ENCODE measurements at places on chromosomes 2 and 18.

DNA sequence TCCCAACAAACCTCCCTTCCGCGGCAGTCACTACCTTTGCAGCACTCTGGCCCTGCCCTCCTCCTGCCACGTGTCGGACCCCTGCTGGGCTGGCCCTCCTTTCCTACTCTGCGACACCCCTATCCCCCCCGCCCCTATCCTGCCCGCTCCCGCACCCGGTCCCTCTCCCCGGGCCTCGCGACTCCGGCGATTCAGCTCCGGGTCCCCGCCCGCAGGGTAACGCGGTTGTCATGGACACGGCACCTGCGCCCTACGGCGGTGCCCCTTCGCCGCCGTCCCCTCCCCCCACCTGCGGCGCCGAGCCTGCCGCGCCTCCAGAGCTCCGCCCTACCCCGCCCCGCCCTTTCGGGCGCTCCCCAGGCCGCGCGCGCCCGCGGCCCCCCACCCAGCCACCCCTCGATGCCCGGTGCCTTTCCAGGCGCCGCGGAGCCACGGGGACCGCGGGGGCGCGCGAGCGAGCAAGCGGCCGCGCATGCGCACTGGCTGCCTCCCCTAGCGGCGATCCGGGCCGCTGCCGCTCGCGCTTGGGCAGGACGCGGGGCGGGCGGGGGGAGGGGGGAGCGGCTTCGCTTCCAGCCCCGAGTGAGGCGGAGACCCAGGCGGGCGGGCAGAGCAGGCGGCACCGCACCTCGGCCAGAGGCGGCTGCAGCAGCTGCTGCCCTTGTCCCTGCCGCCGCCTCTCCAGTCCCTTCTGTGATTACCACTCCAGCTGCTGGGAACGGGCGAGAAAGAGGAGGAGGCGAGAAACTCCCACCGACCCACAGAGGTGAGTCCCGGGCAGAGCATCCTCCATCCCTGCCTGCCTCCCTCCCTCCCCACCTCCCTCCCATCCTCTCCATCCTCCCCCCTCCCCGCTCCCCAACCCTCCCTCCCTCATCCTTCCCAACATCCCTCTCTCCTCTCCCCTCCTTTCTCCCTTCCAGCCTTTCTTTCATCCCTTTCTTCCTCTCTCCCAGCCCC lies at the start of gene CTNNA2:
TSS of gene CTNNA2 (plus strand) at position 610 of the 960 bp plus-strand sequence.
- peak; percentile 77 for DNase-seq

DNA sequence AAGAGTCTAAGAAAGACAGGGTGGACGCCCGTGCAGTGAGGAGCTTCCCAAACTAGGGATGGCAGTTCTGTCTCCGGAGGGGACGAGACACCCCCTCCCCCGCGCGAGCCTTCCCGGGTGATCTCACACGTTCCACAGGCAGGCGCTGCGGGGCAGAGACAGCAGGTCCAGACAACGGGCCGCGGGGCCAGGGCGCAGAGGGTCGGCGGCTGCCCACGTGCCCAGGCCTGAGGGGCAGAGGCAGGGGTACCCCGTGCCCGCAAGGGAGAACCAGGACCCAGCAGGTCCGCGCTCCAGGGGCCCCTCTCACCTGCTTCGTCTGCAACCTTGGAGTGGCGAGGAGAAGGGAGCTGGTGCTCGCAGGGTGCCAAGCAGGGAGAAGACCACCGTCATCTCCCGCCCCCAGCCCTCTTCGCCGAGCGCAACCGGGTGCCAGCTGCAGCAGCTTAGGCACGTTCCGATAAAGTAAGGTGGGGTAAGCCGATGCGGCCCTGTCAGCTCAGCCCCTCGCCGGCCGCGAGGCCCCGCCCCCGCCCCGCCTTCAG lies at the start of gene GPR155:
TSS of gene GPR155 (minus strand) at position 467 of the 545 bp plus-strand sequence. CDS start 5,073 bp downstream, outside the sequence.
- peak; percentile 25 for DNase-seq

DNA sequence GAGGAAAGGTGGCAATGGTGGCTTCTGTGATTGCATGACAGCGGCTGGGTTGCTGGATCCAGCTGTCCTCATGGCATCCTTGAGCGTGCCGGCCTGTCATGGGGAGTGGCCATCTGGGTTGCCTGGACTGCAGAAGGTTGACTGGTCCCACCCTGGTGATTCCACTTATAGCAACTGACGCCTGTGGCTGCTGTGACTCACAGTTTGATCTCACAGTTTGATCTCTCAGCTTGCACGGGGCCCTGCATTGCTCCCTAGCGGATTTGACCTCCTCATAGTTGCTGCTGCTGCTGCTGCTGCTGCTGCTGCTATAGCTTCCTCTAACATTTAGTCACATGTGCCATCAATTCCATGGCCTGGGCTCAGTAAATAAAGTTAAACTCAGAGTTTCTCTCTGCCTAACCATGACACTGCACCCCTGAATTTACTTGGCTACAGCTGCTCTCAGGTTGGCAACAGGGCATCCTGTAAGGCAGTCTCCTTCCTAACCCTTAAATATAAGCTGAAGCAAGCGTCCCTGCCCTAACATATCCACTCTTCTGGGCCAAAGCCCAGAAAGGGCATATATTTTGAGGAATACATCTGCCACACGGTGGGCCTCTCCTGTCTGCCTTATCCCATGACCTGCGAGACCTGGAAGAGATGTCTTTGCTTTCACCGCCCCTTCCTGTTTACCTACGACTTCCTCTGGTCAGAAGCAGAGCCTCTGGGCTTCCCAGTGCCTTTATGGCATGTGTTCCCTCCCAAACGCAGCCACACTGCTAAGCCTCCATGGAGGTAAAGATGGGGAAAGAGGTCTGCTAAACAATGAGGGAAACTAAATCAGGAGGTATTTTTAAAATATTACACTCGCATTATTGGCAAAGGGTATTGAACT lies 37.8 kb upstream of the CCDC150 start:
- DNase-seq = no peak

DNA sequence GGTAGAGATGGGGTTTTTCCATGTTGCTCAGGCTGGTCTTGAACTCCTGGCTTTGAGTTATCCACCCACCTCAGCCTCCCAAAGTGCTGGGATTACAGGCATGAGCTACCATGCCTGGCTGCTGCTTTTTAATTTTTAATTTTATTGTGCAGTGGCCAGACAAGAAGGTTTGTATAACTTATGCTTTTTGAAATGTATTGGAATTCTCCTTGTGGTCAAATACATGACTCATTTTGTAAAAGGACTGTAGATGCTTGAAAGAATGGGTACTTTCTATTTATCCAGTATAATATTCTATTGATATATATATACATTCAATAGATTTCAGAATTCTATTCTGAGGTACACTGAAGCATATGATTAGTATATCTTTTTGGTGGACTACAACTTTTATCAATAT lies 82.6 kb upstream of the ST3GAL5 start:
- no peak for DNase-seq

GRCh38 chr2:236861196-236861875 lies 224.4 kb upstream of the COPS8 start:
- no peak for DNase-seq

DNA sequence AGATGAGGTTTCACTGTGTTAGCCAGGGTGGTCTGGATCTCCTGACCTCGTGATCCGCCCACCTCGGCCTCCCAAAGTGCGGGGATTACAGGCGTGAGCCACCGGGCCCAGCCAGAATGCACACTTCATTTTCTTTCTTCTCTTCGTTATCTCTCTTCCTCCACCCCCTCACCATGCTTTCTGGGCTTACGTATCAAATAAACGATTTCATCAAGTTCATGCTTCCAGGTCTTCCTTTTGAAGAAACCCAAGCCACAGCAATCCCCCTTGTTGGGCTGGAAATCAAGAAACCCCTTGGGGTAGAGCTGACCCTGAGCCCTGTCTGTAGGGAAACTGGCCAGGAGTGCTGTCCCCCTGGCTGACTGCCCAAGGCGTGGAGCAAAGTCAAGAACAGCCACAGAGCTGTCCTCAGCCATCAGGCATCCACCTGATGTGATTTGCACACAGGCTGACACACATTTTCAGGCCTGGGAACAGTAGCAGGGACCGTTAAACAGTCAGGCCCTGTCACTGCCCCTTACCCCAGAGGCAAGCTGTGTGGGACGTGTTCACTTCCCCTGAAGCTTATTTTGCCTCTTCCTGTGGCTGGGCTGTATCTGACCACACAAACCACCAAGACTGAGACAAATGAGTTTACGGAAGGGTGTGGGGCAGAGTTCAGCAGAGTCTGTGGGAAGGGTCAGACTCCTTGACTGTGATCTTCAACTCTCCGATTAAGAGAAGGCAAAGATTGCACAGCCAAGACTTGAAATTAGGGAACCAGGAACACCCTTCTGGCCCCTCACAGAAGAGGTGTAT lies 15.1 kb upstream of the NMUR1 start:
- no peak for DNase-seq

GRCh38 chr2:74278176-74278575 lies 65.0 kb downstream of the SLC4A5 start:
- DNase-seq = no peak

GRCh38 chr18:3345885-3346284 lies 84.0 kb downstream of the MYL12B start:
- DNase-seq = no peak

GRCh38 chr2:224023188-224023587 lies 15.9 kb downstream of the SERPINE2 start:
- DNase-seq = no peak

GRCh38 chr2:133787207-133787606 lies 218.9 kb upstream of the NCKAP5 start:
- no peak for DNase-seq

DNA sequence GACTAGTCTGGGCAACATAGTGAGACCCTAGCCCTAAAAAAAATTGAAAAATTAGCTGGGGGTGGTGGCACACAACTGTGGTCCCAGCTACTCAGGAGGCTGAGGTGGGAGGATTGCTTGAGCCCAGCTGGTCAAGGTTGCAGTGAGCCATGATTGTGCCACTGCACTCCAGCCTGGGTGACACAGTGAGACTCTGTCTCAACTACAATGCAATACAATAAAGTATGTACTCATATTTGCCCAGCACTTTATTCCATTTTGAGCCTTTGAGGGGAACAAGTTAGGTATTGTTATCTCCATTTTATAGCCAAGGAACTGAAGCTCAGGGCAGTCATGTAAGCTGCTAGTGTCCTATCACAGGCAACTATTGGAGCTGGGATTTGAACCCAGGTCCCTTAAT lies 49.3 kb upstream of the PLB1 start:
- no peak for DNase-seq

DNA sequence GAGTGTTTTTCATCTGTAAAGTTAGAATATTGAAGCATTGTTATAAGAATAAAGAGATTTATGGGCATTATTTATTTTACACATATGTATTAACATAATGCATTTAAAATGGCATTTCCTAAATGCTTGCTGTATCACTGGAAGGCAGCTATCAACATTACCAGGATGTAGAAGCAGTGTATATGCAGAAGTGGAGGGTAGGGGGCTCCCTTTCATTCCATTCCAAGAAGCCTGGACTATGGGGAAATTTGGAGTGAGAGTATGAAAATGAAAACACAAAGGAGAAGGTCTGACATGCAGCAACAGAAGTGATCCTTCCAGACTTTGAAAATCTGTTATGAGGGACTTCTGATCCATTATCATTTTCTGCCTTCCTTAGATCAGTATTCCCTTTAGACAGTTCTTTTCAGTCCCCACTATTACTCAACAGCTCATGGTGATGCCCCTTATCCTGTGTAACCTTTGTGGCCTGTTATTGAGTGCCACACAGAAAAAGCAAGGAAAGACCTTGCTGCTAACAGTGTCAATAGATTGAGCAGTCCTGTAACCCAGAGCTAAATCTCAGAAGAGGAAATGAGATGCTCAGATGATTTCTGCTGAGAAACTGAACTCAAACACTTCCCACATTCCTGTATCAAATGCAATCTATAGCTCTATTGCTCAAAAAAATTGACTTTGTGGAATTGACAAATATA lies 216.6 kb downstream of the HNMT start:
- DNase-seq = no peak

DNA sequence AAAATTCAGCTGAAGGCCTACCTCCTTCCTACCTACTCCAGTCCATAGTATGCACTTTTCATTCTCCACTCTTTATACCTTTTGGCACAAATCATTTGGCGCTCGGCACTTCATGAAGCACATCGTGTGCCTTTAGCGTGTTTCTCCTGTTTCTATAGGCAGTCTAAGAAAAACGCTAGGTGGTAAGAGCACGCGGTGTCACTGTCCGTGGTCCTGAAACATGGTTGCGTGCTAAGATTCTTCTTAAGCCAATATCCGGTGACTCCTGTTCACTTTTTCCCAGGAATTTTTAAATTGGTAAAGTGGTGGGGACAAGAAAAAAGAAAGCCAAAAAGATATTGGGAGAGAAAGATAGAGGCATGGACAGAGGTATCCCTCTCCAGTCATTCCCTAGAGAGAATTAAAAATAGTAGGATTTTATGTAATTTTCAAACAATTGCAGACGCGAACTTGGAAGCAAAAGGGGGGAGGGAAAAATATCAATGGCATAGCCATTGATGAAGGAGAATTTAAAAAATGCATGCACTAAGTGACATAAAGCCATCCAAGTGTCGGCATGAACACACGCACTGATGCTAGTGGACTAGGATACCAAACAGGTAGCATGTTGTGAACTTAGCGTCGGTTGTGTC lies 1.4 kb upstream of the CTNNA2 start:
- no peak for DNase-seq

DNA sequence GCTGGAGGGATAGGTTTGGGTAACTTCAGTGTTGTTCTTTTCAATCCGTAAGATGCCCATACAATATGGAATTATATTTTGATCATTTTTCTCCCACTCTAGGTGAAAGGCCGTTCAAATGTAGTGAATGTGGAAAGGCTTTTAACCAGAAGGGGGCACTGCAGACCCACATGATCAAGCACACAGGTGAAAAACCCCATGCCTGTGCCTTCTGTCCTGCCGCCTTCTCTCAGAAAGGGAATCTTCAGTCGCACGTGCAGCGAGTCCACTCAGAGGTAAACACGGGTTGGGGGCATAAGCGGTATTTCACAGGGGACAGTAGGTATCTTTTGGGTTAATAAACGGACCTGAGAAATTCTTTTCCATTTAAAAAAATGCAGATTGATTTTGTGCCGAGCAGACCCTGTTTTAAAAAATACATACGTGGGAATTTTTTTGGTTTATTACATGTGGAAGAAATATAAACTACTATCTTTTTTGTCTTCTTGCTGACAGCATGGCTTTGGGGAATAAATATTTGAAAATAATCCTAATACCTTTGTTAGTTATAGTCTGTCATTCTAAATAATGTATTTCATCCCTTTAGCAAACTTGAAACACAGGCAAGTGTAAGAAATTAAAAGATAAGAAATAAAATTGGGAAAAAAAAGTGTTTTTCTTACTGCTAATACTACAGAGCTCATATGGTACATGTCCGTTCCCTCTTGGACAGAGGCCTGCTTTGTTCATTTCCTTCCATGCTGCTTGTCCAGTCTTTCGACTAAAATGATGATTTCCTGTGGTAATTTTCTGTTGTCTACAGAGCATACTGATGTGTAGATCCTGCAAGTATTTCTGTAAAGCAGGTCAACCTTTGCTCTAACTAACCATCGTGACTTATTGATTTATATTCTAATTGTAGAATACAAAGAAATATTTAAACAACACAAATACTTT lies 53.3 kb downstream of the ZNF236 start:
- peak; percentile 42 for DNase-seq

- DNase-seq = peak; percentile 12
These were observed 73.9 kb upstream of the TTC27 start for GRCh38 chr2:32553829-32554432.
